ENCODE measurements at places on chromosomes 16 and 17. TPM values are rescaled to one million over a fixed set of nuclear protein-coding genes. Genes with fewer than 3 reads are reported as not detected.

DNA sequence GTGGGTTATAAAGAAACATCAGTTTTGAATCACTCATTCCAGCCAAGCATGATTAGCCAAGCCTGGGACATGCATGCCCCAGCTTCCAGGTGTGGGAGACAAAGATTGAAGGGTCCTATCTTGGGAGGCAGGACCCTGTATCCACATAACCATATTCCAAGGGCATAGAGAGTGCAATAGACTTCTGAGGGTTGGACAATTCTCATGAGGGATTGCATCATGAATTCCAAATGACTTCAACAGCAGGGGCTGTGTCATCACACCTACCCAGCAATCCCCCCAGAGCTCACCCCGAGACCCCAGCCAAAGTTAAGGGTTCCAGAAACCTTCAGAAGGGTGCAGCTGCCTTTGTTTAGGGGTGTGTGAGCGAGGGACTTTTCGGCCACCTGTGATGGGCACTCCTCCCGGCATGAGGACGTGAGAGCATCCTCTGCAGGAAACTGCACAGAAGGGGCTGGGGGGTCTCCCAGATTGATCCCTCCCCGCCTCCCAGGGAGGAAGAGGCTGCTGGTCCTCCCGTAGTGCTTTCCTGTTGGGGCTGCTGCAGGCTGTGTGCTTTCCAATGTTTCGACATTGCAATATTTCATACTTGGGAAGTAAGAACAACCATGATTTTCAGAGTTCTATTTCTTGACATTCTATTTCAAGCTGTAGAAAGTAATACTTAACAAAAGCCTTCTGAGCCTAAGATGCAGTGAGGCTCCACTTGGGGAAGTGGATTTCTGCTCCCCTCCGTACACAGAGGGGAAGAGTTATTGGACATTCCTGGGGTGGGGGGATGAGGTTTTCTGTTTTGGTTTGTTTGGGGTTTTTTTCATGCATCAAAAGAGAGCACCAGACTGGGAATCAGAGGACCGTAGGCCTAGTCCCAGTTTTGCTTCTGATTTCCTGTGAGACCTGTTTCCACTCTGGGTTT lies 13.3 kb upstream of the PITPNM3 start:
- no peak for DNase-seq

DNA sequence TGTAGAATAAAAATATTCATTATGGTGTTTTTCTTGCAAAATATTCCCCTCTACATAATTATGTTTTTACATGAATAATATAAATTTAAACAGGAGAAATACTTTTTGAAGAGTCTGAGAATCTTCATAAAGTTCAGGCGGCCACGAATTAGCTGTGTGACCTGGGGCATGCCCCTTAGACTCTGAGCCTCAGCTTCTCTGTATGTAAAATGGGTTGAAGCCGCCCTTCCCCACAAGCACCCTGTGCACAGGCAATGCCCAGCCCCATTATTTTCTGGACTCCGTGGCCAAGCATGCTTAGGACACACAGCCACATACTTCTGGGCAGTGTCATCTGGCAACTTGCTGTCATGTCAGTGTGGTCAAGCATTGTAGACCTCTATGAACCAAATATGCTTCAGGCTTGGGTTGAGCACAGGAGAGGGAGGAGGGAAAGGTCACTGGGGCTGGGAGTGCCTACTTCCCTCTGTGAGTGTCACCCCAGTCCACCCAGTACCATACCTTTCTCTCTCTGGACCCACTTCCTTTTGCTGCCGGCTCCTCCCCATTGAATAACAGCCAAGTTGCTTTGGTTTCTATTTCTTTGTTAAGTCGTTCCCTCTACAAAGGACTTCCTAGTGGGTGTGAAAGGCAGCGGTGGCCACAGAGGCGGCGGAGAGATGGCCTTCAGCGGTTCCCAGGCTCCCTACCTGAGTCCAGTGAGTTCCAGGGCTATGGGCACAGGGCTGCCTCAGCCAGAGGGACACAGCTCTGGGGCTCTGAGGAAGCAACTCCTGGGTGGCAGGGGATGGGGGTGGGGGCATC lies at the start of gene LGALS9:
LGALS9 (plus strand) TSS at position 582 of the 804 bp plus-strand sequence; CDS start at position 660, 78 bp downstream.
- DNase-seq: peak; percentile 9

DNA sequence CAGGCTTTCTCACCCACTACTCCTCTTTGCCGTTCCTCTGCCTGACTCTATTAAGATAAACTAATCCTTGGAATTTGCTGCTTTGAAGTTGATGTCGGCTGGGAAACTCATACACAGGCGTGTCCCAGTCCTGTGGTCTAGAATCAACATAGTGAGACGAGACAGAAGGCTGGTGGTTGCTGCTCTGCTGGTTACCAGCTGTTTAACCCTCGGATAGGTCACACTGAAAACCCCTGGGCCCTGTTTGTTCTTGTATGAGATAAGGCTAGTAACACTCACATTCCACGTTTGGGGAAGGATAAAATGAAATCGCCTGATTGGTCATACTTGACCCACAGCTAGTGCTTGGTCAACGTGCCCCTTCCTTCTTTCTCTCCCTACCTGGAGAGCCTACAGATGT lies 517.0 kb downstream of the CDH13 start:
- peak; percentile 93 for DNase-seq

- no peak for DNase-seq
Measured at GRCh38 chr17:9151091-9151490, 129.8 kb downstream of the NTN1 start.

DNA sequence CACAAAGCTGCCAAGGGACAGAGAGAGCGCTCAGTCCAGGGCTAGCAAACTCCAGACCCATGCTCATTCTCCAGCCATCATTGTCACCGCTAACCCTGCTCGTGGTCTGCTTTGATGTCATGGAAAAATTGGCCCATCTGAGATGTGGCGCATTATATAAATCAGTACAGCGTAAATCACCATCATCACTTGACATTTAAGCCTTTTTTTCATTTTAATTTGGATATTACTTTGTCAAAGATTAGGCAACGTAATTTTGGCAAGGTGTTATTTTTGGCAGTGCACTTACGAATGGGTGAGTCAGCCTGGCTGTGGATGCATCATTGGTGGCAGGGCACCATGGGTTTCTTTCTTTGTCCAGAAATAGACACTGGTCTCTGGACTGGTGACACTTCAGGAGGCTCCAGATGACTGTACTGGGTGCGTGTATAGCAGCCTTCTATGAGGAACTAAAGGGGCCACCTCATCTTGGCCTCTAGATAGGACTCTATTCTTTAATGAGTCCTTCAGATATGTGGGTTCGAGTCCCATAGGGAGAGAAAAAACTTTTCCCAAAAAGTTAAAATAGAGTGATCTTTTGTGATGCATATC lies 166.3 kb downstream of the MSI2 start:
- DNase-seq: peak; percentile 85

- DNase-seq: no peak
Measured at GRCh38 chr16:87946596-87947347, 4.5 kb upstream of the BANP start.

GRCh38 chr17:48215583-48216139 lies 108.1 kb downstream of the SNX11 start:
- peak; percentile 64 for DNase-seq

DNA sequence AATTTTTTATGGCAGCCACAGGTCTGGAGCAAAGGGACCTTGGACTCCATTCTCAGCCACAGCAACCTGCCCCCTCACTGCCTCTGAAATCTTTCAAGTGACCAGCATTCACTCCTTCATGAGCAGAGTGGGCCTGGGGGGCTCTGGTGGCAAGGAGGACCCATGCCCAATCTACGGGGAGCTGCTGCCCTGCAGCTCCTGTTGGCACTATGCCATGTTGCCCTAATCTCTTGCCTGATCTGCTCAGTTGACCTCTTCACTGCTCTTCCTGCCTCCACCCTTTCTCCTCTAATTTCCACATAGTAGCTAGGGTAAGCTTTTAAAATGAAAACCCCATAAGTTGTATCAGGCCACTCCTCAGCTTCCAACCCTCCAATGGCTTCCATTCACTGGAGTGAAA lies 2.9 kb upstream of the PRKCB start:
- DNase-seq: no peak

- no peak for DNase-seq
Measured at GRCh38 chr16:330741-331140, 21.8 kb downstream of the AXIN1 start.

- peak; percentile 83 for DNase-seq
Measured at GRCh38 chr16:86836503-86837129, 258.3 kb downstream of the FOXL1 start.

The NXPH3 gene
- total RNA-seq: 0.19 TPM

The HOXB1 gene
- total RNA-seq: not detected

The ARHGDIG gene
- total RNA-seq: not detected

The KRTAP4-2 gene
- total RNA-seq: not detected

The ULK2 gene
- total RNA-seq: 12.4 TPM

All from LHCN-M2 (cell line).